Activated CD4-positive, alpha-beta memory T cell treated with anti-CD3 and anti-CD28 coated beads, Interleukin-2, amount 10 ng/mL, durations not matched to agents 7 days and 5 days (primary cell): ENCODE measurements at places on chromosomes 7 and 10. TPM values are rescaled to one million over a fixed set of nuclear protein-coding genes. Genes with fewer than 3 reads are reported as not detected.

UBN2 gene
- 12.0 TPM for total RNA-seq

GRCh38 chr10:13018171-13018570, 16.7 kb upstream of the CCDC3 start:
- no peak overlapping the region for H3K4me3 ChIP-seq
- H3K27ac ChIP-seq: no peak overlapping the region
- no peak for DNase-seq
- no peaks in the 10 kb centered on the region for H3K36me3 ChIP-seq
- H3K27me3 ChIP-seq: peaks cover 8% of the 10 kb centered on the region

DNA sequence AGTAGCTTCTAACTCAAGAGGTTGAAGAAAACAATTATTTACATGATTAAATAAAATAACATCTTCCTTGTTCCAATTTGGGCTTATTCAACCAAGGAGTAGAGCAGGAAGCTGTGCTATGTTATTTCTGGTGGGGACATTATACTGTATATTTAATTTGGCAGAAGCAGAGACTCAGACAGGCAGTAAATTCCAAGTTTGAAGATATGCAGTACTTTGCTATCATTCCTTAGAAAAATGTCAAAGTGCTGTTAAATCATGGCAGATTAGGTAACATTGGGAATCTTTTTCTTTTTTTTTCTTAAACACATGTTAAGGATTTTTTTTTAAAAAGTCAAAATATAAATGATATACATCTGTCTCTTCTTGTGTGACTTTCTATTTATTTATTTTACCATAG, 190.1 kb downstream of the SUGCT start:
- no peaks in the 10 kb centered on the region for H3K4me1 ChIP-seq
- H3K27me3 ChIP-seq: no peaks in the 10 kb centered on the region
- no peak overlapping the region for H3K27ac ChIP-seq
- H3K36me3 ChIP-seq: no peaks in the 10 kb centered on the region

ZNF212 gene
- total RNA-seq: 13.5 TPM

DNA sequence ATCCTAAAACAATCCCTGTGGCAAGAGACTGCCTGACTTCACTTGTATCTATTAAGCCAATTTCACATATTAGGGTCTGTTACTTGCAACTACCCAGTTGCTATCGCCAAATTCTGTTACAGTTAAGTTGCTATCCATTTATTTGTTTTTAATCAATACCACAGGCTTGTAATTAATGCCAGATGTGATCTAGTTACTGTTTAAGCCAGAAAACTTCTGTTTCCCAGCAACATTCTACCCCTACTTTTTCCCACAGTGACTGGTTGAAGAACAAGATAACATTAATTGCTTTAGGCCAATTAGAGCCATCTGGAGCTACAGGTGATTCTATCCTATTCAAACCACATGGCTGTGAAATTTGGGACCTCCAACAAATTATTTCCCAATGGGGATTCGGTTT, 131.3 kb downstream of the ALOX5 start:
- no peak overlapping the region for H3K27ac ChIP-seq
- H3K4me3 ChIP-seq: no peak overlapping the region
- H3K27me3 ChIP-seq: no peaks in the 10 kb centered on the region
- no peaks in the 10 kb centered on the region for H3K36me3 ChIP-seq
- DNase-seq: no peak

OR6V1 gene
- total RNA-seq: not detected

DNA sequence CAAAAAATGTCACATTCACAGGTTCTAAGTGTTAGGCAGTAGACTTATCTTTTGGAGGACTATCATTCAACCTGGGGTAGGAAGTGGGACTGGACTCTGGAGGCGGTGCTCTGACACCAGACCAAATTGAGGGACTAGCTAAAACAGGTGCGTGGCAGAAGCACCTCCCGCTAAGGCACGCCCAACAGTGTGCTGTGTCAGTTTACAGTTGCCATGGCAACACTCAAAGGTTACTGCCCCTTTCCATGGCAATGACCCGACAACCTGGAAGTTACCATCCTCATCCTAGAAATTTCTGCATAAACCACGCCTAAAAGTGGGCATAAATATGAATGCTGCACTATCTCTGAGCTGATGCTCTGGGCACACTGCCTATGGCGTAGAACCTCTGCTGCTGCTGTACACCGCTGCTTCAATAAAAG, 14.0 kb upstream of the BLNK start:
- H3K27me3 ChIP-seq: peaks cover 4% of the 10 kb centered on the region
- H3K4me1 ChIP-seq: peaks cover 6% of the 10 kb centered on the region
- DNase-seq: no peak
- H3K36me3 ChIP-seq: no peaks in the 10 kb centered on the region
- no peak overlapping the region for H3K27ac ChIP-seq

GRCh38 chr10:101956117-101956516, 99.9 kb downstream of the ARMH3 start:
- H3K36me3 ChIP-seq: peaks cover 44% of the 10 kb centered on the region
- H3K27me3 ChIP-seq: no peaks in the 10 kb centered on the region
- H3K27ac ChIP-seq: no peak overlapping the region
- H3K4me3 ChIP-seq: no peak overlapping the region
- H3K4me1 ChIP-seq: no peaks in the 10 kb centered on the region
- DNase-seq: no peak

DNA sequence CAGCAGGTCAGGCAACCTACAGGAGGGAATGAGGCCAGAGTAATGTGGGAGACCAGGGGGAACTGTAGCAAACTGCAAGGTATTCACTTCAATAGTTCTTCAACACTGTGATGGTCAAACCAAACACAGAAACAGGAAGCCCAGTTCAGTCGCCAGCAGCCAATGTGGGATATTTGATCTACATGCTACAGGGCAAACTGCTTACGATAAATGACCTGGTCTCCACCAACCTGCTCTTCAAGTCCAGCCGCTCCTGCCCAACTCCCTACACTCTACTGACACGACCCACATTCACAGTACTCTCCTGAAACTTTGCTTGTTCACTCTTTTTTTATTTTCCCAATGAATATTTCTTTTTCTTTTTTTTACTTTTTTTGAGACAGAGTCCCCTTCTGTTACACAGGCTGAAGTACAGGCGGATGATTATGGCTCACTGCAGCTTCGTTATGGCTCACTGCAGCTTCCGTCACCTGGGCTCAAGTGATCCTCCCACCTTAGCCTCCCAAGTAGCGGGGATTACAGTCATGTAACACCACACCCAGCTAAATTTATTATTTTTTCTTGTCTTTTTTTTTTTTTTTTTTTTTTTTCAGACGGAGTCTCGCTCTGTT, 42.1 kb downstream of the MDH2 start:
- H3K27me3 ChIP-seq: peaks cover 4% of the 10 kb centered on the region
- no peak overlapping the region for H3K4me3 ChIP-seq
- no peak for DNase-seq
- no peak overlapping the region for H3K27ac ChIP-seq
- H3K4me1 ChIP-seq: no peaks in the 10 kb centered on the region

- no peaks in the 10 kb centered on the region for H3K36me3 ChIP-seq
- no peaks in the 10 kb centered on the region for H3K27me3 ChIP-seq
- DNase-seq: no peak
Observed at GRCh38 chr7:51369746-51370145, 53.1 kb upstream of the COBL start.

TRIL gene
- not detected for total RNA-seq

GRCh38 chr10:80416479-80417098, 8.2 kb downstream of the PRXL2A start:
- no peak overlapping the region for H3K4me3 ChIP-seq
- DNase-seq: no peak

DNA sequence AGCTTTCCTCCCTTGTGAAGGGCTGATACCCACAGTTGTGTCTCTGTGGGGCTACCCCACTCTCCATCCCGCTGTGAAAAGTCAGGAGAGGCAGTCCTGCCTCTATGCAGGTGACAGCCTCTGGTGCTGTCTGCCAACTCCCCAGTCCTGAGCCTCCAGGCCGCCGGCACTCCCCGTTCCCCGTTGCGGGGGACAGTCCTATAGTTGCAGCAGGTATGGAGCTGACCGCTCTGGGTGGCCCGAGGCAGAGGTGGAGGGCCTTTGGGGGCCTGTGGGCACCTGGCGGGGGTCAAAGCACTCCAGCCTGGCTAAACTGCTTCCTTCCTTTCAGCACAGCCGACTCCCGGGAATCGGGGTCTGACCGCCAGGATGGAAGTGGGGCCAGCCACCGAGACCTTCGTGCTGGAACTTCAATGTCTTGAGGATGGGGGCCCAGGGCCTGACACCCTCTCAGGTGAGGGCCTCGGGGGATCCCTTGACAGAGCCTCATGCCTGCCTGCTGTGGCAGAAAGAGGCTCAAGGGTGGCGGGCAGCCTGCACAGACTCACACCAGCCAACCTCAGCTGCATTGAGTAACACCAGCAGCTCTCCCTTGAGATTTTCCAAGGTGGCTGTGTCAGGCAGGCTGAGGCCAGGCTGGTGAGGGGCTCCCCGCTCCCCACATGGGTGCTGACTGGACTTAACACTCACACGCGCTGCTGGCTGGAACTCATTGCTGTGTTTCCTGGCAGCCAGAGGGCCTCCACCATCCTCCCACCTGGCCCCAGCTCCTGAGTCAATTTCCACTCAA, 1.6 kb downstream of the ZNF853 start:
- H3K4me3 ChIP-seq: no peak overlapping the region
- peaks cover 2% of the 10 kb centered on the region for H3K36me3 ChIP-seq
- H3K4me1 ChIP-seq: peaks cover 30% of the 10 kb centered on the region

DNA sequence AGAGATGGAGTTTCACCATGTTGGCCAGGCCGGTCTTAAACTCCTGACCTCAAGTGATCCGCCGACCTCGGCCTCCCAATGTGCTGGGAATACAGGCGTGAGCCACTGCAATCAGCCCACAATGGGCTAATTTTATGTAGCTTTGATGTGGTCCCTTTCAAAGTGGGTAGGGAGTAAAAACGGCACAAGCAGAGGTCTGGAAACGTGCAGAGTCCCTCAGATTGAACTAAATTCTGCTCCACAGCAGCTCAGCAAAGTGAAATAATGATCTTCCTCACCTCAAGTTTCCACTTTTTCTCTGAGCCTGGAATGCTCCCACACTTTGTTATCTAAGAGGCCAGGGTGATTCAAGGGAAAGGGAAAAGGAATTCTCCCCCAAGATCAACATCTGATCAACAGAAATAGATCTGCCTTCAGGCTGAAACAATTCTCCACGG, 6.1 kb downstream of the CCDC3 start:
- no peaks in the 10 kb centered on the region for H3K4me1 ChIP-seq
- H3K27me3 ChIP-seq: peaks cover 34% of the 10 kb centered on the region
- H3K27ac ChIP-seq: no peak overlapping the region
- no peak for DNase-seq

TMEM196 gene
- total RNA-seq: not detected

AS3MT gene
- total RNA-seq: 0.65 TPM

- H3K4me1 ChIP-seq: no peaks in the 10 kb centered on the region
- H3K36me3 ChIP-seq: no peaks in the 10 kb centered on the region
- H3K27me3 ChIP-seq: no peaks in the 10 kb centered on the region
- no peak for DNase-seq
Observed at GRCh38 chr10:132984801-132985545, 42.6 kb upstream of the CFAP46 start.

LRRC17 gene
- total RNA-seq: not detected

- no peak overlapping the region for H3K4me3 ChIP-seq
- peaks cover 5% of the 10 kb centered on the region for H3K27me3 ChIP-seq
- no peaks in the 10 kb centered on the region for H3K4me1 ChIP-seq
- peak; percentile 16 for DNase-seq
- H3K27ac ChIP-seq: no peak overlapping the region
Observed at GRCh38 chr7:43076189-43076605, 36.2 kb upstream of the HECW1 start.

GRCh38 chr10:118800920-118801319, 46.1 kb upstream of the CACUL1 start:
- no peaks in the 10 kb centered on the region for H3K36me3 ChIP-seq
- H3K27me3 ChIP-seq: peaks cover 32% of the 10 kb centered on the region
- no peak overlapping the region for H3K4me3 ChIP-seq
- H3K27ac ChIP-seq: no peak overlapping the region

- peaks cover 30% of the 10 kb centered on the region for H3K27me3 ChIP-seq
- DNase-seq: no peak
- no peak overlapping the region for H3K27ac ChIP-seq
- H3K4me3 ChIP-seq: no peak overlapping the region
Observed at GRCh38 chr7:88758381-88759229, 895 bp upstream of the ZNF804B start.

- no peak overlapping the region for H3K4me3 ChIP-seq
- DNase-seq: no peak
- no peak overlapping the region for H3K27ac ChIP-seq
- no peaks in the 10 kb centered on the region for H3K4me1 ChIP-seq
- H3K27me3 ChIP-seq: no peaks in the 10 kb centered on the region
Observed at GRCh38 chr7:27617651-27618381, 44.9 kb downstream of the HIBADH start.

TUBB8 gene
- not detected for total RNA-seq

BCCIP gene
- 48.8 TPM for total RNA-seq

- H3K4me1 ChIP-seq: no peaks in the 10 kb centered on the region
- peaks cover 31% of the 10 kb centered on the region for H3K36me3 ChIP-seq
- no peak for DNase-seq
- H3K27ac ChIP-seq: no peak overlapping the region
- no peak overlapping the region for H3K4me3 ChIP-seq
Observed at GRCh38 chr7:129665013-129665401, 53.5 kb downstream of the NRF1 start.

DNA sequence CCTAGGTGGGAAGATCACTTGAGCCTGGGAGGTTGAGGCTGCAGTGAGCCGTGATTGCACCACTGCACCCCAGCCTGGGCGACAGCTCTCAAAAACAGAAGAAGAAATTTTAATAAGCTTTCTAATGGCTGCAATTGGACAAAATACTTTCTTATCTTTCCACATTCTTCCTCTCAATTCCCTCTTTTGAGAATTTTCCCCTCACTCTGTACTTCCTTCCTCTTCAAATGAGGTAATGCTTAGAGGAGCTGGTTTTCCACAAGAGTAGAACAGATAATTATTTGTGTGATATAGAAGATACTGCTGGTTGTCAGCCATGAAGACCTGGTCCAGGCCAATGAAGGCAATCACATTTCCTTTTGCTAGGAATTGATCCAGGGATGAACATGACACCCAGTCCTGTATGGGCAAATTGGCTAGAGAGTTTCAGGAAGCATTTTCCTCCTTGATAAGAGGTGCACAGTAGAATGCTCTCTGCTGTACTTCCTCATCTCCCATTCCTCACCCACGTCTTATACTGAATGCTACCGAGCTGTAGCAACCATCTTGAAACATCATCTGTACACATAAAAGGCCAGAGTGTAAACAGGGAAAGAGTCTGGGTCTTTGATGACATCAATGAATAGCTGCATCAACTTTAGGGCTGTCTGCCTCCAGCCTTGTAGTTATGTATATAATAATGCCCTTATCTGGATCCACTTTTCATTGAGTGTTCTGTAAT, 103.9 kb downstream of the CDK6 start:
- H3K4me1 ChIP-seq: peaks cover 55% of the 10 kb centered on the region
- H3K4me3 ChIP-seq: no peak overlapping the region
- DNase-seq: no peak
- peak overlapping the region; percentile 78 for H3K27ac ChIP-seq
- peaks cover 58% of the 10 kb centered on the region for H3K36me3 ChIP-seq

SLC39A12 gene
- total RNA-seq: not detected
